ENCODE measurements at places on chromosomes 13 and 19.

DNA sequence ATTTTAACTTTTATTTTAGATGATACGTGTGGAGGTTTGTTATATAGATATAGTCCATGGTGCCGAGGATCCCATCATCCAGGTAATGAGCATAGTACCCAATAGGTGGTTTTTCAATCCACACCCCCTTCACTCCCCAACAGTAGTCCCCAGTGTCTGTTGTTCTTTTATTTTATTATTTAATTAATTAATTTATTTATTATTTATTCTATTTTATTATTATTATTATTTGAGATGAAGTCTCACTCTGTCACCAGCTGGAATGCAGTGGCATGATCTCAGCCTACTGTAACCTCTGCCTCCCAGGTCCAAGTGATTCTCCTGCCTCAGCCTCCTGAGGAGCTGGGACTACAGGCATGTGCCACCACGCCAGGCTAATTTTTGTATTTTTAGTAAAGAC, 2086.2 kb downstream of the PCDH9 start:
- DNase-seq, result no peak

- DNase-seq, result no peak
These were observed 6.8 kb downstream of the MEX3D start for GRCh38 chr19:1561236-1561842.

GRCh38 chr19:5138606-5139582, 170.0 kb downstream of the KDM4B start:
- DNase-seq, result peak; percentile 97

- no peak for DNase-seq
These were observed 11.3 kb downstream of the LILRB4 start for GRCh38 chr19:54674021-54674617.

DNA sequence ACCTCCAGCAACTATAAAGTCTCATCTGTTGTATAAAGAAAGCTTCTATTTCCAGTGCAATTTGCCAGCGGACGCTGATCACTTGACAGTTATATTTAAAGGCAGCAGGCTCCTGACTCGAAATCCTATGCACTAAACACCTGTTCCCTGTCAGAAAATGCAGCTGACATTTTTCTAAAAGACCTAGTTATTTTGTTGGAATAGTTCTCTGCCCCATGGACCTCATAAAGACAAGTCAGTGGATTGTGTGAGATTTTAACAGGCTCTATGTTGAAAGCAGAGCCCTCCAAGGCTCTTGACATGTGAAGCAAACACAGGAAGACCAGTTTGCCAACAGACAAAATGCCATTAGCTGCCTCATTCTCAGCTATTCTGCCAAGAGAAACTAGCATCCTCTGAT, 304.7 kb upstream of the KLF12 start:
- DNase-seq, result no peak

DNA sequence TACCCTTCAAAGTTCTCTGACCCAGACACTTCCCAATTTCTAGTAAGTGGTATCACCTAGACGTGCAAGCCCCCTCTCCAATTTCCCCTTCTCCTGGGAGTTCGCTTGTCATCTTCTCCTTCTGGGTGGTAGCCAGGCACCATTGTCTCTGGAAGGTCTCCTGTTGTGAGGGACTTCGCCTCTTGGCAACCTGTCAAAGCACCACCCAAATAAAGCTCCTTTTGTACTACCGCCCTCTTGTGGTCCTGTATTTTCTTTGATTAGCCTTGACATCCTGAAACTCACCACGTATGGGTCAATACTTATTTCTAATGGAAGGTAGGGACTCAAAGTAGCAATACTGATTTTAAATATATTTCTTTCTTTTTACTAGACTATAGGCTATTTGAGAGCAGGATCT, 8.2 kb downstream of the GPC5 start:
- DNase-seq, result no peak

DNA sequence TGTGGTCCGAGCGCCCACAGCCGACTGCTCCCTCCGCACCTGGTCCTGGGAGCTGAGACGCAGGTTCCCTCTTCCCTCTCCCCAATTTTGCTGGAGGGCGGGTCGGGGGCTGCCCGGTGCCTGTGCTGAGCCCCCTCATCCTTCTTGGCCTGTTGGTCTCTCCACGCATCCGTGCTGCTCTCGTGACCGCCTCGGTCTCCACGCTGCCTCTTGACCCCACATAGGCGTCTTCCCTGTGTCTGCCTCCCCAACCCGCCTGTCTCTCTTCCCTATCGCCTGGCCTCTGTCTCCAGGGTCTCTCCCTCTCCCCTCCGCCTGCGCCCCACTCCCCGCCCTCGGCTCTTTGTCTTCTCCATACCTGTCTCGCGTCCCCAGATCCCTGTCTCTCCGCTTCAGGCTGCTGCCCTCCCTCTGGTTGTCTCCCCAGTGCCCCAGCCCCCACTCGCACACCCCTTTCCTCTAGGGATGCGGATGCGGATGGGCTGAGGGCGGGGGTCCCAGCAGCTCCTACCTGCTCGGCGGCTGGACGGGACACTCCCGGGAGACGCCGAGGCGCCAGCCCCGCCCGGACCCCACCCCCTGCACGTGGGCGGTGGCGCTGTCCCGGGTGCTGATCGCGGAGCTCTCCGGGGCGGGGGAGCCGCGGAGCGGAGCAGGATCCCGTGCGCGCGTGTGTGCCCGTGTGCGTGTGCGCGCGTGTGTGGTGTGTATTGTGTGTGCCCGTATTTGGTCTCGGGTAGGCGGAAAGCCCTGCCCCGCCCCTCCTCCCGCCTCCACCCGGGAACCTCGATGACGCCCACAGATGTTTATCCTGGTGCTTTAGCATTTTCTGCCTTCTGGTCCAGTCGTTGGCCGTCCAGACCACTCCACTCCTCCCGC, at the start of gene SYT5:
SYT5 (minus strand) TSS at position 684 of the 879 bp plus-strand sequence. CDS start 1,248 bp downstream, outside the sequence.
- peak; percentile 16 for DNase-seq

- DNase-seq, result no peak
These were observed 121.8 kb upstream of the PRR20A start for GRCh38 chr13:57018915-57019314.

DNA sequence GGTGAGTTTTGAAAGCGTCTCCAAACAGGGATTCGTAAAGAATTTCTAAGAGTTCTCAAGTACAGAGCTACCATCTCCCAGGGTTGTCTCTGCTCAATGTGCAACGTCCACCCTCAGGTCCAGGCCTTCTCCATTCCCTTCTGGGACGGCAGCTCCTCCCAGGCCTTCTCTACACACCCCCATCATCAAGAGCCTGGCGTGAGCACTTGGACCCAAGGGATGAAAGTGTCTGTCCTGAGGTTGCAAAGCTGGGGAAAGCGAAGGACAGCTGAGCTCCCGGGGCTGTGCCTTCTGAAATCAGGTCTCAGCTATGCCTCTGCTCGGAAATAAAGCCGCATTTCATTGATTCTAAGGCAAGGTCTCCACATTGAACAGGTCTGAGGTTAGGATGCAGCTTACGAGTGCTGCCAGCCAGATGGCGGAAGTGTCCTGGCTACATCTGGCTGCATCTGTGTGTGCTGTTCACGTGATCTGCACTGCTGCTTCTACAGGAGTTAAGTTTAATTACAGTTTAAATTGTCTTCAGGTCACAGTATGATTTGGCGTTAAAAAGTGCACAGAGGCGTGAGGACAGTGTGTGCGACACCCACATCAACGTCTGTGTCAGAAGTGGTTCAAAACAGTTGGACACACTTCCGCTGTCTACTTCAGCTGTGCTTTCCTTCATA, 27.0 kb upstream of the MIER2 start:
- DNase-seq, result no peak

DNA sequence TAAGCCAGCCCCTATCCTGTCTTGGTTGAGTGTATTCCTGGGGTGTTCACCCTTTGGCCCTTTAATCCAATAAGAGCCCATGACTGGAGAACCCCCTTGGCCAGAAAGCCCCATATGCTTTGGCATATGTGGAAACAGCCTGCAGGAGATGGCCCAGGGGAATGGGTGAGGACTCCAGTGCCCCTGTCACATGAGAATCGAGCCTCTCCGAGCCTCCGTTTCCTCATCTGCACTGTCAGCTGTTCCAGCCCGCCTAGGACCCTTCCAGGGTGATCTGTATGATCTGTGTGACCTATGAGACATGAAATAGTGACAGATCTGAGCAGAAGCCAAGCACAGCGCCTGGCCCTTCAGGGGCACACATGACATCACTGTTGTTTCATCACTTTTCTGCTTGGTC, 300.7 kb downstream of the ZNF536 start:
- DNase-seq, result no peak
